ENCODE measurements at places on chromosomes 7 and 10.

DNA sequence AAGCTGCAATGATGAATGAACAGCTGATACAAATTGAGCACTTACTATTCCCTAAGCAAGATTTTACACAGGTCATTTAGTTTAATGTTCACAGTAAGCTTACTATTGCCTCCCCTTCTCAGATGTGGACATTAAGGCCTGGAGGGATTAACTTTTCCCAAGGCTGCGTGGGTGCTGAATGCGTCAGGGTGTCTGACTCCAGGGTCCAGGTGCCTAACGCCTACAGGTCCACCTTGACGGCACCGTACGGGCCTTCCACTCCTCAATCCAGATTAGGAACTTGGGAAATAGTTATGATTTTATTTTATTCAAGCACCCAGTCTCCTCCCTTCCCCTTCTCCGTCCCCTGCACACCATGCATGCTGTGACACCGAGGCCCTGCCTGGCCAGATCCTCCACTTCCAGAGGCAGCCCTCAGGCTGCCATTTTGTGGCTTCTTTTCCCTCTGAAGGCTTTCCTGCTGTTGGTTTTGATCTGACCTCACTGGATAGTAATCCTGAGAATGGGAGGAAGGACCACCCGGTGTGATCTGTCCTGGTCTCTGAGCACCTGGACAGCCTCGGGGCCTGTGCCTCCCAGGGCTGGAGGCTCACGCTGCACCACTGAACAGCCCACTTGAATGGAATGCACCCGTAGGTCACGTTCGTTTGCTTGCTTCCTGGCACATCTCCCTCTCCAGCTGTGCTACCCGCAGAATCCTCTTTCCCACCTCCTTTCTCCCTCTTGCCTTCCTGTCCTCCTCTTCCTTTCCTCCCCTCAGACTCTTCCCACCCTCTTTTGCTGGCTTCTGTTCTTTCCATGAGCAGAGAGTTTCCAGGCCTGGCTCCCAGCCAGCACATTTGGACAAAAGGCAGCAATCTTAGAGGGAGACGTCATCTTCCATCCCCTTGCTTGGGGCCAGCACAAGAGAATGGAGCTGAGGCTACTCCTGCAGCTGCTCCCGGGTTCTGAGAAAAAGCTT lies 14.4 kb downstream of the DENND2A start:
- DNase-seq: no peak

DNA sequence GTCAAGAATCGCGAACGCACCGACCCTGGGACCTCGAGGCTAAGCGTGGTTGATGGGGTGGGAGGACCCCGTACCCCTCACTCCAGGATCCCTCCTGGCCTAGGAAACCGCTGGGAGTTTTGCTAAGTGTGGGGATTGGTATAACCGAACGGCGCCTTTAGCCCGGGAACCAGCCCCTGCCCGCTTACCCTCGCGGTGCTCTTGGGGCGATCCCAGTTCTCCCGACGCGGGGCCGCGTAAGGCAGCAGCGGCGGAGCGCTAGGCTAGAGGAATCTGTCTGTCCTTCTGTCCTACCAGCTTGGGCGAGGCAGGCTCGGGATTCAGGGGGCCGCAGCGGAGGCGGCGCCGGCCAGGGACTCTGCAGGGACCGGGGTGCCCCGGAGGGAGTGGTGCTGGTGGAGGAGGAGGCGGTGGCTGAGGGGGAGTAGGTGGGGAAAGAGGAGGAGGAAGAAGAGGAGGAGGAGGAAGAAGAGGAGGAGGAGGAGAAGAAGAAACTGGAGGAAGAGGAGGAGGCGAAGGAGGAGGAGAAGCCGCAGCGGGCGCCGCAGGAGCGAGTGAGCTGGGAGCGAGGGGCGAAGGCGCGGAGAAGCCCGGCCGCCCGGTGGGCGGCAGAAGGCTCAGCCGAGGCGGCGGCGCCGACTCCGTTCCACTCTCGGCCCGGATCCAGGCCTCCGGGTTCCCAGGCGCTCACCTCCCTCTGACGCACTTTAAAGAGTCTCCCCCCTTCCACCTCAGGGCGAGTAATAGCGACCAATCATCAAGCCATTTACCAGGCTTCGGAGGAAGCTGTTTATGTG lies 439 bp upstream of the EMX2 start:
- no peak for DNase-seq

- DNase-seq: no peak
Measured at GRCh38 chr7:156772725-156773124, 120.3 kb downstream of the LMBR1 start.

GRCh38 chr10:32253276-32253675 lies 93.7 kb downstream of the EPC1 start:
- no peak for DNase-seq

GRCh38 chr10:91574236-91574635 lies 58.6 kb downstream of the PPP1R3C start:
- DNase-seq: no peak

Measured in activated CD8-positive, alpha-beta T cell treated with anti-CD3 and anti-CD28 coated beads, Interleukin-2, amount 10 ng/mL, durations not matched to agents 7 days and 5 days (primary cell).